ENCODE measurements at places on chromosomes 3 and 15.

- no peak for DNase-seq
These were observed 38.3 kb upstream of the CMTM7 start for GRCh38 chr3:32353351-32353750.

- DNase-seq, result no peak
These were observed 251.9 kb upstream of the TGFBR2 start for GRCh38 chr3:30354513-30354912.

GRCh38 chr3:184814214-184814613, 2.2 kb downstream of the VPS8 start:
- no peak for DNase-seq

- DNase-seq, result no peak
These were observed 260.5 kb upstream of the TLE3 start for GRCh38 chr15:70358011-70358819.

- no peak for DNase-seq
These were observed 33.1 kb downstream of the TP63 start for GRCh38 chr3:189664311-189664710.

DNA sequence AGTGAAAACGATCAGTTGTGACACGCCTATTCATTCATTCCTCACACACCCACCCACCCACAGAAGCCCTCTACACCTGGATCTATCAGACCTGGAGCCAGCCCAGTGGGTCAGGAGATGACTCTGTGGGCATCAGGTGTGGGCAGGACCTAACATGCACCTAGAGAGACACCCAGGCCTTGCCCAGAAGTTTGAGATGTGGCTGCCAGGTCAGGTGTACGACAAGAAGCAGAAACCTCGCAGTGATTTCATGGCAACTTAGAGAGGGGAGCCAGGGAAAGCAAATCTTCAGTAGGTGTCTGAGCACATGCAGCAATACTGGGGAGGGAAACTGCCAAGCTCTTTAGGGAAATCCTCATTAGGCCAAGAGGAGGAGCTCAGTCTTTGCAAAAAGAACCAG, 264.7 kb upstream of the ROPN1 start:
- no peak for DNase-seq

GRCh38 chr3:107065094-107065861, 312.0 kb upstream of the CCDC54 start:
- no peak for DNase-seq

DNA sequence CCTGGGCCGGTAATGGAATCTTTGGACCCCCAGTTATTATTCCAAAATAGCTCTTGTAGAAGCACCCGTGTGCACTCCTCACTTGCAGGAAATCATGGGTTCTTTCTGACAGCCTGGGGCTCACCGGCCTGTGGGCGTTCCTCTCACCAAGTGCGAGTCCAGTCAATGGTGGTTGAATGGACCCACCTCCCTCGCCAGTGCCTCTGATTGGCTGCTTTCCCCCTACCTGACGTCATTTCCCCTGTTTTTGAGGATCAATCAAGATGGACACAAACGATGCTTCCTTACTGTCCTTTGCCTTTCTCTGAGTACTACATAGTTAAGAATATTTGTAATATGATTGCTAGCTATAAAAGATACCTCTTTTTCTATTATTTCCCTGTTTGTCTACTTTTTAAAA, 18.1 kb downstream of the MOBP start:
- no peak for DNase-seq

DNA sequence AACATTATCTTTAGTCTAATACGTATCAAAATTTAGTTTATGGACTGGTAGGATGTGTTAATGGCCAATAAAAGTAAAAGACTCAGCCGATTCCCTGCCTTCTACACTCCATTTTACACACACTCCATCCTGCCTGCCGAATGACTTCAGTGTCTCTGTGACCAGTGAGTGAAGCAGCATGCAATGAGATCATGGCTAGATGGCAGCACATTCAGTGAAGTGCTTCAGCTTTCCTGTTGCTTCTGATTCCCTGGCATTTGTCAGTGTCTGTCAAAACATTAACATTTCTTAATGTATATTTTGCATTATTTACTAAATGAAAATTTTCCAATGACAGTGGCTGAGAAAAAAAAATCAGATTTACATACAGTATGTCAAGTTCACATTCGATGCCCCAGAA, 412.0 kb downstream of the FHIT start:
- DNase-seq, result no peak

DNA sequence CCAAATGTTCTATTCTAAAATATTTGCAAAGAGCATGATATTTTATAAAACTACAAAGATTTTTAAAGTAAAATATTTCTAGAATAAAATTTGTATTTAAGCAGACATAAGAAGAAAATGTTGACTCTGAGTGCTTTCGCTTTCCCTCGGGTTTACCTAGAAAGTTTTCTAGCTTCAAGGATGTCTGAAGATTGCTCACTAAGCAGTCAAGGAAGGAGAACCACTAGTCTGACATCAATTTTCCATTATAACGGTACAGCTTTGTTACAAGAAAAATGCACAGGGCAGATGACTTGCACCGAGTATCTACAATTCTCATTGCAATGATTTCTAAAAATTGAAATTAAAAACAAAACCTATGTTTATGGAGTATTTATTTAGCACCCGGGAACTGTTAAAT, 14.2 kb downstream of the GPR15 start:
- no peak for DNase-seq

- no peak for DNase-seq
These were observed 34.0 kb downstream of the XXYLT1 start for GRCh38 chr3:195236801-195237570.

- no peak for DNase-seq
These were observed 23.9 kb upstream of the NR2C2 start for GRCh38 chr3:14923476-14923875.

DNA sequence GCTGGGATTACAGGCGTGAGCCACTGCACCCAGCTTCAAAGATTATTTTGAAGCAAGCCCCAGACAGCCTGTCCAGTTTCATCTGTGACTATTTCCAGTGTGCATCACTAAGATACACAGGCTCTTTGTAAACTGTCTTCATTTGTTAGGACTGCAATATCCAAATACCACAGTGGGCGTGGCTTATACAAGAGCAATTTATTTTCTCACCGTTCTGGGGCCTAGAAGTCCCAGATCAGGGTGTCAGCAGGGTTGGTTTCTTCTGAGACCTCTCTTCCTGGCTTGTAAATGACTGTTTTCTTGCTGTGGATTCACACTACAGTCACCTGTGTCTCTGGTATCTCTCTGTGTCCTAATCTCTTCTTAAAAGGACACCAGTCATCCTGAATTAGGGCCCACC, 59.7 kb downstream of the RLBP1 start:
- DNase-seq, result no peak

DNA sequence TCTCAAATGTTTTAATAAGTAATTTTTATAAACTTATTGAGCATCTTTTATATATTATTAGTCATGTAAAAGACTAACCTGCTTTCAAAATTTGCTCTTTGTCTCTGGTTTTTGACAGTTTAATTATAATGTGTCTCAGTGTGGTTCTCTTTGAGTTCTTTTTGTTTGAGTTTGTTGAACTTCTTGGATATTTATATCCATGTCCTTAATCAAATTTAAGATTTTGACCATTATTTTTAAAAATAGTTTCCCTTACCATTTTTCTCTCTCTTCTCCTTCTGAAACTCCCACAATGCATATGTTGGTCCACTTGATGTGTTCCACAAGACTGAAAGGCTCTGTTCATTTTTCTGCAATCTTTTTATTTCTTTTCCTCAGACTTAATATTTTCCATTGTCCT, 366.1 kb upstream of the GOLIM4 start:
- DNase-seq, result no peak

DNA sequence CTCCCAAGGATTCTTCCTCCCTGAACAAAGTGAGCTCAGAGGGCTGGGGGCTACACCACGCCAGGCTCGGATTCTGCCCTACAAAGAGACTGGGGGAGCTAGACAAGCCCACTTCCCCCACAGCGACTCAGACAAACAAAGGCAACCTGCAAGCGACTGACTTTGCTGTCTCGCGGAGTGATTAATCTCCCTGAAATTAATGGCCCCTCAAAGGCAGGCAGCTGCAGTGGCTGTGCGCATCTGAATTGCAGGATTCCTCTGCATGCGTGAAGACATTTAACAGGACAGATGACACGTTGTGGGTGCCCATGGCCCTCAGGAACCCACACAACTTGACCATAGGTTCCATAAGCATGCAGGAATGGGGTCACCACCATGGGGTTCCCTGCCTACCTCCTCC, 18.4 kb downstream of the CTXND1 start:
- no peak for DNase-seq

- no peak for DNase-seq
These were observed 6.0 kb upstream of the FEZF2 start for GRCh38 chr3:62379321-62379798.

DNA sequence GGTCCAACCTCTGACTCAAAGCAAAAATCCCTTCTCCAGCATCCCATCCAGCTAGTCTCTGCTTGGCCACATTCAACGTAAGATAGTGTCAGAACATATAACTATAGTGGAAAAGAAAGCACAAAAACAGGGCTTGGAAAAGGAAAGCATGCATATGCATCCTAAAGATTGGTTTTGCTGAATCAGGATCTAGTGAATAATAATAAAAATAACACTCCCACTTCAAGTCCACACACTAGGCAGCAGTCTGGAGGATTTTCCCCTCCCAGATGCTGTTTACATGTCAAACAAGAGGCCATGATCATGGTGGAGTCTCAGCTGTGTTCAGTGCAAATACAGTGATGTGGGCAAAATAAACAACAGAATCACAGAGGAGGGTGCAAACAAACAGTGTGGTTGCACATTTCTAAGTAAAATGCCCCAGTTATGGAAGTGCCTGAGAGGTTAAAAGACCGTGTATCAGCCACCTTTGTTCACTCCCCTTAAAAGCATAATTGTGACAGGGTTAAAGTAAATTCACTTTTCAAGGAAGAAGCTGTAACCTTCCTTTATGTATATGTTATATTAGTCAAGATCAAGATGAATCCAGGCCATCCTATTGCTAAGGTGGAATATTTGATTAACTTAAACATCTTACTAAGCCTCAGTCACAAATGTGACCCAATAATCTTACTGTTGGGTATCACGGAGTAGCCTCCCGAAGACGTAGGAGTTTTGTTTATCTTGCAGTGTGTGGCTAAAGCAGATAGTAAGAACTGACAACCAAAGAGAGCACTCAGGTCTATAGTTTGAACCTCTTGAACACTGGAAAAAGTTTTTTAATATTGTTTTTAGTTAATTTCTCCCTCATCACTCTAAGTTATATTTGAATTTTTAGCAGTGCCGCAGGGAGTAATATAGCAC, 424.5 kb downstream of the SOX2 start:
- no peak for DNase-seq

DNA sequence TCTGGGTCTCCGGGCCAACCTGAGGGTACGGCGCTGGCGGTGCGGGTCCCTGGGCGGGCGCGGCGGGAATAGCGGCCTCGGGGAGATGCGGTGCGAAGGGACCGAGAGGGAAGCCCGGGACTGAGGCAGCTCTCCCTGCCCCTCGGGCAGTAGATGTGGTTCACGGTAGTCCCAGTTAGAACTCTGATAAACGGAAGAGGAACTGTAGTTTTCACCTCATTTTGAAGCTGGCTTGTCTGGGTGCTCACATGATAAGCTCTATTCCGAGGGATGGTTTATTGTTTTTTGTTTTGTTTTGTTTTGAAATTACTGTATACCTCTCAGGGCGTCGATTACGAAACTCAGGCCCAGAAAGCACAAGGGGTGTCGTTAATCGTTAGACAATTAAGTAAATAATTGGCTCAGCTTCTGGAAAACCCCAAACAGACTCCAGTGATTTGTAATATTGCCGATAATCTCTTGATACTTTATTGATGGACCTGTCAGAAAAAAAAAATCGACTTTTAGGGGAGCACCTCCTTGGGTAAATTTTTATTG, 413 bp downstream of the NUSAP1 start:
- no peak for DNase-seq

GRCh38 chr3:120420928-120421551, 29.8 kb downstream of the FSTL1 start:
- DNase-seq, result no peak

- DNase-seq, result no peak
These were observed at the start of gene TRAK1 for GRCh38 chr3:42090973-42091731. Gene TRAK1 (plus strand): TSS chr3:42091357. CDS start chr3:42091470, 113 bp downstream.

GRCh38 chr3:24483873-24484272, 10.8 kb downstream of the THRB start:
- no peak for DNase-seq

DNA sequence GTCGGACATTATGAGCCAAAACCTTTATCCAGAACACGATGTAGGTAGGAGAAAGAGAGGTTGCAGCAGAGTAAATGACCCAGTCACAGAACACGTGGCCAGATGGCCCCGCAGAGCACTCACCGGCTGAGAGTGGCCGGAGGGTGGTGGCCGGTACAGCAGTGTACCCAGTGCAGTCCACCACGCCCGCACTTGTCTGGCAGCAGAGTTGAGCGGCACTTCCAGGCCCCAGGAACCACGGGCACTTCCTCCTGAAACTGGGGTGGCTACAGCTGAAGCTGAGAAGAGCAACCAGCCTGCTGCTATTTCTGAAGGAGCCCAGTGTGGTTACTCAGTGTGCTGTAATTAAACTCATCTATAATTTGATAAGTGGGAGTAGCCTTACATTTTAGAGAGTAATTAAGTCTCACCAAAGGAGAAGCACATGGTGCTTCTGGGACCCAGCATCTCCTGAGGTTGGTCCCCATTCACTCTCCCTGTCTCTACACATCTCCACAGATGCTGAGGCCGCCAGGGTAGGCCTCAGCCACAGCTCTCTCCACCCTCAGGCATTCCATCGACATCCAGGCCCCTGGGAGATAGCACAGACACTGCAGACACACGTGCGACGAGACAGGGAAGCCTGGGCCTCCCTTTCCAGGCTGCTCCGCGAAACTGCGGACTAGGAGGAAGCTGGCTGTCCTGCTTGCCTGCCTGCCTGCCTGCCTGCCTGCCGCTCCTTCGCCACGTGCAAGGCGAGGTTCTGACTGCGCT, 49.8 kb downstream of the BDH1 start:
- DNase-seq, result no peak

DNA sequence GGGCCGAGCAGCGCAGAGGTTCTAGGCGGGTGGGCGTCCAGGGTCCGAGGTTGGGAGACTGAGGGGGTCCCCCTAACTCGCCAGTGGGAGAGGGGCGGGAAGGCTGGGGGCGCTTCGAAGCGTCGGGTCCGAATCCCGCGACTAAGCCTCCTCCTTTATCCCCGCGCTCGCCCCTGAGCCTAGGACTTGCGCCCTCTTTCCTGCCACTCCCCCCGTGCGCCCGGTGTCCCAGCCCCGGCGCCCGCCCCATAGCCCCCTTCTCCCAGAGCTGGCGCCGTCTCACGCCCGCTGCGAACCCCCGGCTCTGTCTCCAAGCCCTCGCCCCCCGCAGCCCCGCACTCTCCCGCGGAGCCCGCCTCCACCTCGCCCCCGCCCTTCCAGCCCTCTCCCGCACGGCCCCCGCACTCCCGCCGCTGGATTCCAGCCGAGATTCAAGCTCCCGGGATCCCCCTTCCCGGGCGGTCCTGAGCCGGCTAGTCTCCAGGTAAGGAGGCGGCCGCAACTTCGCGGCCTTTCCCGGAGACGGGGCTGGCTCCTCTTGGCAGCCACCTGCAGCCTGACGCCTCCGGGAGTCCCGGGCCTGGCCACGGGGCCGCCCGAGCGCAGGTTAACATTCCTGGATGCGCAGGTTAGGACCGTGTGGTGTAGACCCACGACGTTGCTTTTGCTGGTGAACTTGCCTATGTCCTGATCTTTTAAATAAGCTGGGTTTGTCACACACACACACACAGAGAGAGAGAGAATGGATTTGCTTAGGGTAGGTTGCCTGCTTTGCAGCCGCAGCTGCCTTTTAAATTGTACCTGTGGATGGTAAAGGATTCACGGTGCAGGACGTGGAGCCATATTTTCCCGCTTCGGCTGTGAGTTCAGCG, 563 bp downstream of the PXYLP1 start:
- no peak for DNase-seq
